ENCODE measurements at places on chromosomes 13 and 19. TPM values are rescaled to one million over a fixed set of nuclear protein-coding genes. Genes with fewer than 3 reads are reported as not detected.
A peak's percentile ranks its signal among the peaks of the same experiment; 100 is the strongest.

DNA sequence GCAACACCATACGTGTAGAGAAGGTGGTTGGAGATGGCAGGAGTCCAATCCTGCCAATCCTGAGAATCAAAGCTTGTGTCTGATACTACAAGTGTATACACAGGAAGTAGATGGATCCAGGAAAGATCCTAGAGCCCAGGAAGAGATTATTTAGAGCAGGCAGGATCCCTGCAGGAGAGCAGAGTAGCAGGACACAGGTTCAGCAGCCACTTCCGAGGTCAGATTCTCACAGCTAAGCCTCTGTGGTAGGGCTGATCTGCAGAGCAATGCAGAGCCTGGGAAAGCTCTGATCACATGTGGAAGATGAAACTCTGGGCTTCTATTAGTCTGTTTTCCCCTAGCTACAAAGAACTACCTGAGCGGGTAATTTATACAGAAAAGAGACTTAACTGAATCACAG is 28.5 kb upstream of the ZNF331 start:
- DNase-seq, result no peak

DNA sequence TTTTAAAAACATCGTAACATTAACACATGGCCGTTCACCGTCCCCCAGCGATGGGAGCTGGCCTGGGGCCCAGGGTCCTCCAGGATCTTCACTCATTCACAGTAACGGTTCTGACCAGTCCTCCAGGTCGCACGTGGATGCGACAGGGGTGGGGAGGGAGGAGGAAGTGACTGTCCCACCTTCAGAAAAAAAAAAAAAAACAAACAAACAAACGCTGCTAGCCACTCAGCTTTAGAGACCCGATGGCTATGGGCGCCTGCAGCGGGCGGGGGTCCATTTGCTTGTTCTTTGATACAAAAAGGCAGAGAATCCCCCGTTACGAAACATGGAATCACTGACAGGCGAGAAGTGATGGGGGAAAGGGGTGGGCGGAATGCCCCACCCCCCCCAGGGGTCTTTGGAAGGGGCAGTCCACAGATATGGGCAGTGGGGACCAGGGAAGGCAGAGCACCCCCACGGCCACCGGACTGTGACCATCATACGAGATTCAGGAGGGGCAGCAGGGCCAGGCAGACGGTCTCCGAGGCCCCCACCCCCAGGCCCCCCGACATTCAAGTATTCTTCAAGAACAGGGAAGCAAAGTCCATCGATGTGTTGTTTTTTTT is 13.3 kb downstream of the MKNK2 start:
- DNase-seq, result no peak

GRCh38 chr13:114043421-114044053 is 69.7 kb upstream of the C13orf46 start:
- DNase-seq, result no peak

The PRDX2 gene
- 250 TPM for total RNA-seq

The C1QTNF9 gene
- total RNA-seq, result not detected

The CD177 gene
- total RNA-seq, result not detected

- no peak for DNase-seq
Observed at GRCh38 chr13:41905600-41906254, 55.2 kb downstream of the VWA8 start.

The PNMA8B gene
- total RNA-seq, result 0.05 TPM

The ZNF439 gene
- total RNA-seq, result 9.7 TPM

The ZNF681 gene
- 5.5 TPM for total RNA-seq

The BST2 gene
- total RNA-seq, result 230 TPM

The LGI4 gene
- total RNA-seq, result 0.13 TPM

DNA sequence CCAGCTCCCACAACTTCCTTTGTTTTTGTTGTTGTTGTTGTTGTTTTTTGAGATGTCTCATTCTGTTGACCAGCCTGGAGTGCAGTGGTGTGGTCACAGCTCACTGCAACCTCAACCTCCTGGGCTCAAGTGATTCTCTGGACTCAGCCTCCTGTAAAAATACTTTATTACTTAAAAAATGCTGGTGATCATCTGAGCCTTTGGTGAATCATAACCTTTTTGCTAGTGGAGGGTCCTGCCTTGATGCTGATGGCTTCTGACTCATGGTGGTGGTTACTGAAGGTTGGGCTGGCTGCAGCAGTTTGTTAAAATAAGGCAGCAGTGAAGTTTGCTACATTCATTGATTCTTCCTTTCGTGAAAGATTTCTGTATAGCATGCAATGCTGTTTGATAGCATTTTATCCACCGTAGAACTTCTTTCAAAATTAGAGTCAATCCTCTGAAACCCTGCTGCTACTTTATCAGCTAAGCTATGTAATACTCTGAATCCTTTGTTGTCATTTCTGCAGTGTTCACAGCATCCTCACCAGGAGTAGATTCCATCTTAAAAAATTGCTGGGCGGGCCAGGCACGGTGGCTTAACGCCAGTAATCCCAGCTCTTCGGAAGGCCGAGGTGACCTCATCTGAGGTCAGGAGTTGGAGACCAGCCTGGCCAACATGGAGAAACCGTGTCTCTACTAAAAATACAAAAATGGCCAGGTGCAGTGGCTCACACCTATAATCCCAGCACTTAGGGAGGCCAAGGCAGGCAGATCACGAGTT is 18.0 kb downstream of the ARHGAP35 start:
- DNase-seq, result no peak

DNA sequence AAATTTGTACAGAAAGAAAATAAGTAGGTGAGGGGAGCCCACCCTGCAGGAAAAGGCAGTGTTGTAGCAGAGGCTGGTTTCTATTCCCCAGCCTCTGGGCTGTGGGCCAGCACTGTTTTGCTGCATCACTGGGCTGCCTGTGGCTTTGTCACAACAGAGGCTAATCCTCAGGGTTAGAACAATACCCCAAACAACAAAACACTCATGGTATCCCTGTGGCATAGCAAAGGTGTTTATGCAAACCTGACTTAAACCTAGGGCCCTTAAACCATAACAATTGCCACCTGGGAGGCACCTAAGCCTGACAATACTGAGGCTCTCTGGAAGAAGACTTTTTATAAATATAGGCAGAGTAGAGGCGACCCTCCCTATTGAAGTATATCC is 314.7 kb downstream of the OLFM4 start:
- DNase-seq, result no peak

- DNase-seq, result no peak
Observed at GRCh38 chr13:113337556-113337955, 26.4 kb downstream of the GRTP1 start.

DNA sequence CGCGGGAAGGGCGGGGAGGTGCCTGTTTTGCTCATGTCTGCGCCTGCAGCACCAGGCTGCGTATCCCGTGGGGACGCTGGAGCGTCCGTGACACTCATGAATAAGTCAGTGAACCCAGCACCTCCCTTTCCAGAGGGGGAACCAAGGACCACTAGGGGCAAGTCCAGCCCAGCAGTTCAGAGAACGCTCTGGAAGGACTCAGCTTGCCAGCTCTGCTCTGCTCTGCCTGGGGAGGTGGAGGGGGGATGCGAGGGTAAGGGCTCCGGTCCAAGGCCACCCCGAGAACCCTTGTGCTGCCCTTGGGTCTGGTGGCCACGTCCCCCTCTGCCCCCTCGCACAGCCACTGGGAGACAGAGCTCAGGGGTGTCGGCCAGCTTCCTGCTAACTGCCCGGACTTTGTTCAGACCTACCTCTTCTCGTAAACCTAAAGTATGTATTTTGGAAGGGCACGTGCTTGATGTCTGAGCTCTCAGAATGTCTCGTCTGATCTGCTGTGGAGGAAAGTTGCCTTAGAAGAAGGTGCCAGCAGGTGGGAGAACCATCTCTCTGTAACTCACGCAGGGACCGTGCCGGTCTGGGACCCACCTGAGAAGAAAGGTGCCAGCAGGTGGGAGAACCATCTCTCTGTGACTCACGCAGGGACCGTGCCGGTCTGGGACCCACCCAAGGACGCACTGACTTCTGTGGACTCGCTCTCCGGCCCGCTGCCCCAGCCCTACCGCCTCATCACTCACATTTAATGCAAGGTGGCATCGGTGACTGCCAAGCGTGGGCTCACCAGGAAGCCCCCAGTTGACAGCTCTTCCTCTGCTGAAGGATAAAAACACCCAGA is 34.1 kb downstream of the TMEM255B start:
- no peak for DNase-seq

DNA sequence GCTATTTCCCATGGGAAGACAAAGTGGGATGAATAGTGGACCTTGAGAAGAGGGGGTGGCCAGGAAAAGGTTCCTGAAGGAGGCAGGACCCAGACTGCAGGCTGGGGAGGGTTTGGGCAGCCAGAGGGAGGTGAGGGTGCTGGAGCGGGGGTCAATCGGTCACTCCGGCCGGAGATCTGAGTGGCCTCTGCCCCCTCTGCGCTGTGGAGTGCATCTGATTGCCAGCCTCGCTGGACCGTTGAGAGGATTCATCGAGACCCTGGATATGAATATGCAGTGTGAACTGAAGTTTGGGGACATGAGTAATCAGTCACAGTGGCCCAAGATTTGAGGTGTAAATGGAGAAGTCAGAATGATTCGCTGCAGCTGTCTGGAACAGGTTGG is 5.5 kb upstream of the ZNF580 start:
- DNase-seq, result no peak

- no peak for DNase-seq
Observed at GRCh38 chr19:5436106-5436947, 18.9 kb upstream of the ZNRF4 start.

DNA sequence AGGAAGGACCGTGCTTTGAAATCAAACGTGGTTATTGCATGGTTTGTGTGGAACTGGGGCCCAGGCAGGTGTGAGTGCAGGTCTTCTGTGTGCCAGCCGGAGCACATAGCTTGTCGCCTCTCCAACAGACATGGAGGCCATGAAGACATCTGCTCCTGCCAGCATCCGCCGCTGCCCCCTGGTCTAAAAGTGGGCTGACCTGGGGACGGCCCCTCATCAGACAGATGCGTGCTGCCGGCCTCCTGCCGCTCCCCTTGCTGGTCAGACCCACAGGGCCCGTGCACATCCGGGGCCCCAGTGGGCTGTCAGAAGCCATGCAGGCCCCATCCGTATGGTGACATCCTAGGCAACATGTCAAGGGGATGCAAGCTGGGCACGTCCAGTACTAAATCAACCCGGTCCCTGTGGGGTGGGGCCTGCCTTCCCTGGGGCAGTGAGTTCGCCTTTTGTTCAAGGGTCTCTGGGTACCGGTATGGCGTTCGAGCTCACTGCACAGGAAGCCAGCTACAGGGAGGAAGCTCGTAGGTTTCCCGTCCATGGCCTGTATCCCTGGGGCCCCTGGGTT is 88.0 kb upstream of the MCF2L start:
- no peak for DNase-seq

- DNase-seq, result no peak
Observed at GRCh38 chr13:39100996-39101738, 62.9 kb downstream of the NHLRC3 start.

- peak; percentile 50 for DNase-seq
Observed at GRCh38 chr19:55384131-55384919, at the start of gene TMEM238. Gene TMEM238, minus strand, starts transcription at chr19:55384292. Its CDS starts 33 bp downstream, at chr19:55384259.
